ENCODE measurements at places on chromosomes 6 and 20.

DNA sequence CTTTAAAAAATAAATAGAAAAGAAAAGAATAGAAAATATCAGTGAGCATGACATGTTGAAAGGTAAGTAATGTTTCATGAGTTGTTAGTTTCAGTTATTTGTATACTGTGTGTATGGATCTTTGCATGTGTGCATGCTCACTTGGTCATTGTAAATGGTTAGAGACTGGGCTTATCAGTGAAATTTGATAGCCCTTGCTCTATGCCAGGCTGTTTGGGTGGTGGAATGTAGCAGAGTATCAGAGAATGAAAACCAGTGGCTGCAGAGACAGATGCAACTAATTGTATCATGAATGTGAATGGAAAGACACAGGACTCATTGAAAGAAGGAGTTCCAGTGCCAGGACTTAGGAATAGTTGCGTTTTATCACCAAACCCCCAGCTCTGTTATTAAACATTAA lies 4.2 kb downstream of the GSTA2 start:
- no peak for DNase-seq

- DNase-seq, result no peak
These were observed 28.0 kb downstream of the IL22RA2 start for GRCh38 chr6:137145421-137145820.

- no peak for DNase-seq
These were observed 575 bp upstream of the SLC17A9 start for GRCh38 chr20:62951896-62952372.

DNA sequence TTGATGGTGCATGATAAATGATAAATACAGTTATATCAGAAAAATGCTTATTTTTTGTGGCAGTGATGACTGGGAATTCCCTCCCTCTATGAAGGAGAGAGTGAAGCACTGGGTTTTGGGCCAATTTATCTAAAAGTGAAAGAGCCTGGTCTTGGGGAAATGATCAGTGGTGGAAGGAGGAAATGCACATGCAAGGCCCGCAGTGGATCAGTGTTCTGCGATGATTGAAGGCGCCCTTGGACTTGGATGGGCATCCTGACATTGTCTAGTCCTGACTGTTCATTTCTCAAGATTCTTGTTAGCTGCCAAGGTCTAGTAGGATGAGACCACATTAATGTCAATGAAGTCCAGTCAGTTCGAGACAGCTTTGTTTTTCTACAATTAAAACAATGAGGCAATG lies 272.0 kb upstream of the SLC35B3 start:
- DNase-seq, result no peak

GRCh38 chr6:132202574-132202973 lies 198.7 kb downstream of the MOXD1 start:
- no peak for DNase-seq

- DNase-seq, result no peak
These were observed 43.2 kb upstream of the BMP5 start for GRCh38 chr6:55918639-55919038.

GRCh38 chr6:47485083-47485482 lies 7.5 kb downstream of the CD2AP start:
- no peak for DNase-seq

DNA sequence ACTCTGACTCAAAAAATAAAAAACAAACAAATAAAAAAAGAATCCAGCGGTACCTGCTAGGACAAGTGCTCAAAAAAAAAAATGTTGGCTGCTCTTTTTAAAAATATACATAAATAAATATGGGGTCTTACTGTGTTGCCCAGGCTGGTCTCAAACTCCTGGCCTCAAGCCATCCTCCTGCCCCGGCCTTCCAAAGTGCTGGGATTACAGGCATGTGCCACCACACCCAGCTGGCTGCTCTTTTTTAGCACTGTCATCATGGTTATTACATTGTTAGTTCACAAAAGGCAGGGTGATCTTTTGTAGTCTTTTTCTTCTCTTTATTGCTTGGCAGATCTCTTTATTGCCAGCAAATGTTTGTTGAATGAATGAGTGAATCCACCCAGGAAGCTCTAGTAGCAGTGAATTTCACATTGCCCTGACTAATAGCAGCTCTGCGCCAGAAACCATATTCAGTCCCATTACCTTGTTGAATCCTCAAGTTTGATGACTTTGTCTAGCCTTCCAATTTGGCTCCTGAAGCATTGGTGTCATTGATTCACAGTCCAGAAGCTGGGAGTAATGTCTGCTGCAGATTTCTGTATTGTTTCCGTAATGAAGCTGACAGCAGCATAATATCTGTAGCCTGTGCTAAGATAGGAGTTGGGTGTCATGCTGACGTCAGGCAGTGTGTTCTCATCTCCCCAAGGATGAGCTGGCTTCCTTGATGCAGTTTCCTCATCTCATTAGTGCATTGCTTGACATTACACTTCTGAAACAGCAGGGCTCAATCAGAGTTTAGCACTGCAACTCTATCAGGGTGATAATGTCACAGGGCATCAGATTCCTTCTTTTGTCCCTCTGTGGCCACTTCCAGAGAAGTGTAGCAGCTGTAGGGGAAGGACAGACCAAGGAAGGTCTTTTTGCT lies 84.9 kb upstream of the TGM3 start:
- DNase-seq, result peak; percentile 6

DNA sequence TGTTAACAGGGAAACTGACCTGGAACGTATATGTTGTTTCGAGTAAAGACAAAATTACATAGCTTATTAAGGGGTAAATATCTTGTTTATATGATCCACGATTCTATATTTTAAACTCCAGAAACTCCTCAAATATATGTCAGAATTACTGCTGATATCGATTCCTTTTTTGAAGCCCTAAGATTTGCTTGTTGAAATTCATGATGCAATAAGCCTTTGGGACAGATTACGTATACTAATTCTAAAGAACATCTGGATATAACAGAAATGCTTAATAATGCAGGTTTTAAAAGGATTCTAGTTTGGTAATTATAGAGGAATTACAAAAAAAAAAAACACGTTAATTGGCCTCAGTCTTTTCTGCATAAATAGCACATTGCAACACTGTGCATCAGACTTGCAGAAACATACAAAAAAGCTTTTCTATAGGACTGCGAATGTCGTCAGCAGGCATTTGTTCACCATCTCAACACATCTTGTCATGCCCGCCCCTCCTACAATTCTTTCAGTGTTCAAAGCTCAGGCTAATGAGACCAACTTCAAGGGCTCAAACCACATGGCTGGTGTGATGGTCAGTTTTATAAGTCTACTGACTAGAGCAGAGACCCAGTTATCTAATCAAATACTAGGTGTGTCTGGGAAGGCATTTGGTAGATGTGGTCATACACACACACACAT lies 74.9 kb downstream of the AGPAT4 start:
- DNase-seq, result no peak

GRCh38 chr20:41443691-41444090 lies 77.1 kb upstream of the EMILIN3 start:
- no peak for DNase-seq
